ENCODE measurements at places on chromosomes 11 and 22.

DNA sequence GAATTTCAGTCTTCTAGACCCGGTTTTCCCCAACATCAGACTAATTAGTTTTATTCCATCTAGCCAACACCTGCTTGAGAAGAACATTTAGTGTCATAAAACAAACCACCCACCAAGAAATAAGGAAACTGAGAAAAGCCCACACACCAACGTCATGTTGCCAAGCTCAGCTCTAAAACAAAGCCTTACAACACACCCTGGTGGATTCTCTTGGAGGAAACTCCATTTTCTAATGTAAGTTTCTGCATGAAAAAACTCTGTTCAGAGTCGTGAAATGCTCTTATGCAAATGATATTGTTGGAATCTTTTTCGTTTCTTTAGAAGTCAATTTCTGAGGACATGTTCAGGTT is 105.0 kb upstream of the RAG2 start:
- DNase-seq: no peak

GRCh38 chr11:97943493-97943892 is 1077.3 kb upstream of the CNTN5 start:
- DNase-seq: no peak

DNA sequence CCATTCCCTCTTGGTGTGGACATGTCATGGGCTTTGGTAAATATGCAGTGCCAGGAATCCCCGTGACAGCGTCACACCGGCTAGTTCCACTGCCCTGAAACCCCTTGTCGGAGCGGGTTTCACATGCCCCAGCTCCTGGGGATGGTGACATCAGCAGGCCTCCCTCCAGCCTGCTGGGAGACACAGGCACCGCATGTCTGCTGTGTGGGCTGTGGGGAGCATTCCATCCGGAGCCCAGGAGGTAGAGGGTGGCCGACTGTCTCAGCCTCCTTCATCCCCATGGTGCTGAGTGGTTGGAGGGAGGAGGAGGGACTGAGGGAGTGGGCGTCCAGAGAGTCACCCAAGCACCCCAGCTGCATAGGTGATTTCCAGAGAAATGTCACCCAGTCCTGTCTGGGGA is 1161.1 kb downstream of the BRD1 start:
- DNase-seq: no peak

DNA sequence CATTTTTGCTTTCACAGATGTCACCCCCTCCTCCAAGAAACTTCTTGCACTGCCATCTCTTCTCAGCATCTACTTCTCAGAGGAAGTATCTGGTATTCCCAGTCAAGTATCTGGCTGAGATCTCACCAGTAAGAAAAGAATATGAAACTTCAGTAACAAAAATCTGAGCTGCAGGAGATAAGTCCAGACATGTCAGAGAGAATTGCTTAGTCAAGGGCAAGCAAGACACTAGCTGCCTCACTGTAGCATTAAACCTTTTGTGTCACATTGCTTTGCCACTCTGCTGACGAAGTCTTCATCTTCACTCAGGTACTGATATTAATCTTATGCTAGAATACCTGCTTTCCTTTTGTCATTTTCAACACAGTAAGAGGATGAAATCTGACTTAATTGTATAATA is 70.6 kb upstream of the ZC3H12C start:
- no peak for DNase-seq

GRCh38 chr11:69945157-69945556 is 125.9 kb upstream of the FGF3 start:
- DNase-seq: no peak

- no peak for DNase-seq
Observed at GRCh38 chr11:99098751-99099150, 78.0 kb downstream of the CNTN5 start.

DNA sequence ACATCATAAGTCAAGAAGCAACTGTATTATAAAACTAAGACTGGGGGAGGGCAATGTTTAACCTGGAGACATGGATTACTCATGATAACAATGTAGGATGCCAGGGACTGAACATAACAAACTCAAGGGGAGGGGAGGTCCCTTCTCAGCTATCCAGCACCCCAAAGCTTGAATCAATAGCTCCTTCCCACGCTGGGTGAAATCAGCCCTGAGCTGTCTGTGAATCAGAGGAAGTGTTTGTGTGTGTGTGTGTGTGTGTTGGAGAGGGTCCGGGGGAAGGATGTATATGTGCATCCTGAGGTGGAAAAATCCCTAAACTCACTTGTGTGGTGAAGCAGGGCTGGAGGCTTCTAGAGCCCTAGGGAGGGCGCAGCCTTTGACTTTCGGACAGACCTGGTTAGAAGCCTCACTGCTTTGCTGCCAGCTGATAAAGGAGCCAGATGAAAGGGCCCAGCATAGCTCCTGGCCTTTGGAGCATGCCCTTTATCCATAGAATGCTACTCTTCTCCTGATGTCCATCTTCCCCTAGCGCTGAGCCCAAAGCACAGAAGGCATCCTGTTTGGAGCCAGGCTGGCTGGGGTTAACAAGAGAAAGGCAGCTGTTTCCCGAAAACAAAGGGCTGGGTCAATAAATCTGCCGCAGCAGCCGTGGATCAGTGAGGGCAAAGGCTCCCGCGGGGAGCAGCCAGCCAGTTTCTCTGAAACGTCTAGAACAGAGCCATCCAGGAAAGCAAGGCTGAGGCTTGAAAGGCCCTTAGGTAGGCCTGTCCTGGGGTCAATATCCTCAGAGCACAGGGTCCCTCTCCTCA is 35.8 kb downstream of the TNKS1BP1 start:
- no peak for DNase-seq

- DNase-seq: no peak
Observed at GRCh38 chr11:86606836-86607481, 65.5 kb downstream of the ME3 start.

DNA sequence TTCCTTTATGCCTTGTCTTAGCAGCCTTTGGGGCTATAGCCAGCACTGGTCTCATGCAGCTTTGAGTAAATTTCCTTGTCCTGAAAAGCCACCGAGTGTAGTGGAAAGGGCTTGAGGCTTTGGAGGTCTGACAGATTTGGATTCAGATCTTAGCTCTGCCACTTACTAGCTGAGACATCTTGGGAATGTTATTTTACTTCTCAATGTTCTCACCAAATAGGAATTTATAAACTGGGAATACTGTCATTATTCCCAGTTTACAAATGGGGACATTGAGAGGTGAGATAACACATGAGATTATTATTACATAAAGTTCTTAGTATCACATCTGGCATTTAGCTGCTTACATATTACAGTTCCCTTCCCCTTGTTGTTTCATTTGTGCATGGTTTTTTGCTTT is 95.5 kb downstream of the COMMD9 start:
- DNase-seq: no peak

DNA sequence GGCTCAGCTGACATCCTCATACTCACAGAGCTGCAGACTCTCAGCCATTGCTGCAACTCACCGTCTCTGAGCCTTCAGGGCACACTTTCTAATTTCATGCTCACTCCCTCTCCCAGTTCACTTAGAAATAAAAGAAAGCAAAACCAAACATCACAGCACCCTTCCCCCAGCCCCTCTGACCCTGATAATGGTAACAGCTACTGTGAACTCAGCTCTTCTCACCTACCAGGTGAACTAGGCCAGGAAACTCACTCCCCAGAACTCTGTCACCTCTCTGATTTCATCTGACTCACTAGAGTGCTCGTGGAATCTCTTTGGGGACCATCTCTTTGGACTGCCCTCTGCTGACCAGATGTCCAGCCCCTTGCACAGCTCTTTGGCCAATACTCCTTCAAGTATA is 14.5 kb upstream of the PARVA start:
- DNase-seq: no peak

DNA sequence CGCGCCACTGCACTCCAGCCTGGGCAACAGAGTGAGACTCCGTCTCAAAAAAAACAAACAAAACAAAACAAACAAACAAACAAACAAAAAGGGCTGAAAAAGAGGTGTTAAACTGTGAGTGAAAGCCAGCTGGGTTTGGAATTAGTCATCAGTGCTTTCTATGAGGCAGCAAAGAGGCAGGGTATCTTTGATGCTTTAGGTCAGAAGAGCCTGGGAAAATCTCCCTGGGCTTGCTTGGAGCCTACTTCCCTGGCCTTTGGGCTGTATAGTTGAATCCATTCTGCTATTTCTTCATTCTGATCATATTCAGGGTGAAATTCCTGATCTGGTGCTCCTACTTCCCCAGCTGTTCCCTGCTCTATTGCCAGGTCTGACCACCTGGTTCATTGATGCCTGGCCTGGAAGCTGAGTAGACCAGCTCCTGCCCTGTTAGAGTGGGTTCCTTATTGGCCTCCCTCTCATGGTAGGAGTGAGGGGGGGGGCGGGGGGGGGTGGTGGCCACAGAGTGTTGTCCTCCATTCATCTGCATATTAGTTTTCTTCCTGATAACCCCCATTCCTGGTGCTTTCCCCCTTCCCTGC is 65.6 kb downstream of the INSC start:
- DNase-seq: no peak

- DNase-seq: no peak
Observed at GRCh38 chr11:6889835-6890234, 2.5 kb downstream of the OR2D2 start.

DNA sequence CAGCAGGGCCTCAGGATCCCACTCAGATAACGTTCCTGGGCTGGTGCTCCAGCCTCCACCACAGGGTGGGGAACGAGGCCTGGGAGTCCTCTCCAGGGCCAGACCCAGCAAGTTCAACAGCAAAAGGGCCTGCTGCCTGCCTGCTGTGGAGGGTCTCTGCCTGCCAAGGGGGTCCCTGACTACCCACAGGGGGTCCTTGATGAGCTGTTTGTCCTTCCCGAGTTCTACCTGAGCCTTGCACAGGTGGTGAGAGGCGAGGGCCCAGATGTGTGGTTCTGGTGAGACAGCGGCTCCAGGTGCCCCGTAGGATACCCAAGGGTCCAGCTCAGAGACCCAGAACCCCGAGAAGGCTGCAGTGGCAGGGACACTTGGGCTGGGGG is 4.4 kb downstream of the DUSP8 start:
- no peak for DNase-seq

- DNase-seq: no peak
Observed at GRCh38 chr11:121129362-121130340, 28.6 kb downstream of the TECTA start.

- no peak for DNase-seq
Observed at GRCh38 chr11:66237867-66238266, 30.6 kb upstream of the RAB1B start.

DNA sequence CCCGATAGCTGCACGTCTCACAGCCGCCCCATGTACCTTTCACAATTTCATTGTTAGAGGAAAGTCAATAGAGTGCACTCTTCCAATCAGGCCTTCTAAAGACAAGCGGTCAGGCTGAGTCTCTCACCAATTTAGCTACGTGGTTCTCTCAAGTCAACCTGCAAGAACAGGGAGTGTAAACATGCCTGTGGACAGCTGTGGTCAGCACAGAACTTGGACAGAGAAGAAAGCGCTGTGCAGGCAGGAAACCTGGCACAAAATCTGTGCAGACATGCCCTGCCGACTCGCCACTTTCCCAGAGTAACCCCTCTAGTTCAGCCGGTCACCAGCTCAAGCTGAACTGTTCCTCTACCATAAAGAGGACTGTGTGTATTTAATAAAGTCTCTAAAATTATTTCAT is 39.5 kb downstream of the CHKA start:
- DNase-seq: no peak

- no peak for DNase-seq
Observed at GRCh38 chr11:80162387-80162786, 721.6 kb upstream of the TENM4 start.

DNA sequence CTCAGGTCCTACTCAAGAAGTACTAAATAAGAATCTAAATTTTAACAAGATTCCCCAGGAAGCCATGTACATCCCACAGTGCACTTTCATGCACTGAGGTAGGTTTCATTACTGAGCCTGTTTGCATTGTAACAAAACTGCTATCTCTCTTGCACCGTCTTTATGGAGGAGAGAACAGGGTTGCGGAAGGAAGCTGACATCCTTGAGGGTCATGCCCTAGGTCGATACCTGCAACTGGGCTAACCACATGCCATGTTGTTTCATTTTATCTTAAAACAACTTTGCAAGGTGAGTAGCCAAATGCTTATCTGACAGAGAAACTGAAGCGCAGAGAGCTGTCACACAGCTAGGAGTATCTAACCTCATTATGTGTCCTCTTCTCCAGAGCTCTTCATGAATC is 656.3 kb upstream of the TENM4 start:
- no peak for DNase-seq

DNA sequence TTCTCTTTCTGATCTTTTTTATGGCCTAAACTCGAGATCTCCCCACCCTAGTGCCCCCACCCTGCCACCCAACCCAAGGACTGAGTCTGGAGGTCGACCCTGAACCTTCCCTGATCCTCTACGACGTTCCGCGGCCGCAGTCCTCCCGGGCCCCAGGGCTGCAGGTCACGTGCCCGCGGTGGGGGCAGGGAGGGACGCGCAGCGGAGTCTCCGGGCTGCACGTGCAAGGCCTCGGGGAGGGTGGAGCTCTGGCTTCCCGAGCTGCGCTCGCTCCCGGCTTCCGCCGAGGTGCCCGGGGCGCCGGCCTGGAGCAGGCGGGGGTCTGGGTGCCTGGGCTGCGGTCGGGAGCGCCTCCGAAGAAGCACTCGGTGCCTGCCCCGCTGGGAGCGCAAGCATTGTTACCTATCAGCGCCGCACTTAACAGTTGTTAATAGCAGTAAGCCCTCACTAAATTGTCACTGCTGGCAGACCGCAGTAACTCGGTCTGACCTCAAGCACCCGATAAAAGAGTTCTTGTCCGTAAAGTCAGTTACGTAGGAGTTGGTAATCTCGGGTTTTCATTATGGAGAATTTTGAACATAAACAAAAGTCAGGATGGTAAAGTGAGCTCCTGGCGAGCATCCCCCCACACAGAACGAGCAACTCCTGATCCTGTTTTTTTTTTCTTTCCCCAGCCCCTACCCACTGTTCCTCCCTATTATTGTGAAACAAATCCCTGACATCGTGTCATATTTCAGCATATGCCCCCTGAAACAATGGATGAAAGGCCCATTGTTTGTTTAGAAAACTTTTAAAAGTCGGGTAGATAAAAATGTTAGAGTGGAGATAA is 69.7 kb upstream of the EP300 start:
- DNase-seq: peak; percentile 86

DNA sequence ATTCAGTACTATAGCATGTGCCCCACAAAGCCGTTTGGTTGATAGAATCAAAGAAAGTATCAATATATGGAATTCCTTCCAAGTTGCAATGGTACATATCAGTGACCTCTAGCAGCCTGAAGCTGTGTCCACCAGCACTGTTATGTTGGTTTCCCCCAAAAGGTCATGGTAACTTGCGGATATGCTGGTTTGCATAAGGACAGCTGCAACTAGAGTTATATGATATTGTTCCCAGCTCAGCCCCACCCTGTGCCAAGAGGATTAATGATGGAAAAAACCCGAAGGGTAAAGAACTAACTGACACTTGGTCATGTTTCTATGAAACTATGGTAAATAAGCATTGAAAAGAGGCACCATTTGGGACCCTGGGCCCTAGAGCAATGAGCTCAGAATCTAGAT is 93.5 kb downstream of the PDHX start:
- no peak for DNase-seq

- no peak for DNase-seq
Observed at GRCh38 chr11:69819541-69820070, 390 bp upstream of the FGF3 start.

- peak; percentile 22 for DNase-seq
Observed at GRCh38 chr11:122202951-122203456, 87.0 kb upstream of the BLID start.

- no peak for DNase-seq
Observed at GRCh38 chr22:21094911-21095772, 49.4 kb downstream of the LRRC74B start.

All from stimulated activated CD4-positive, alpha-beta T cell treated with anti-CD3 and anti-CD28 coated beads, Interleukin-4, amount 100 ng/mL, for 4 hours (primary cell).